Stimulated activated CD8-positive, alpha-beta memory T cell treated with anti-CD3 and anti-CD28 coated beads, Interleukin-2, amount 100 ng/mL, for 1 hour (primary cell): ENCODE measurements at places on chromosomes 12 and 14.

GRCh38 chr12:107917912-107918800, 143.7 kb downstream of the ASCL4 start:
- no peak for DNase-seq

- no peak for DNase-seq
These were observed 3.9 kb upstream of the BLOC1S1 start for GRCh38 chr12:55711786-55712553.

GRCh38 chr12:119835068-119835467, 42.1 kb downstream of the CIT start:
- DNase-seq, result no peak

- no peak for DNase-seq
These were observed 350.7 kb downstream of the C12orf50 start for GRCh38 chr12:87678453-87678852.

- no peak for DNase-seq
These were observed 24.2 kb upstream of the NT5DC3 start for GRCh38 chr12:103865151-103865730.

DNA sequence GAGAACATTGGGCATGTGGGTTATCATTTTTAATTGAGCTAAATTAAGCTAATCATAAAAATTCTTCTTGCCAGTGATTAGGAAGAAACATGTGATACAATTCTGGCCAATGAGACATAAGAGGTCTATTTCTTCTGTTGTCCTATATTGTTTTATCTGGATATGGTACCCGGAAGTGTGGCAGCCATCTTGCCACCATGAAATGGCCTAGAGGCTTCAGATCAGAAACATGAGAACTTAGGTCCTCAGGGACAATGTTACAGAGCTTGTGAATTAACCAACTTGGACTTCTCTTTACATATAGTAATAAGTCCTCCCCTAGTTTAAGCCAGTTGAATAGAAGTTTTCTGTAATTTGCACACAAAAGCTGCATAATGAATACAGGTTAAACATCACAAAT, 30.5 kb downstream of the MBIP start:
- no peak for DNase-seq

DNA sequence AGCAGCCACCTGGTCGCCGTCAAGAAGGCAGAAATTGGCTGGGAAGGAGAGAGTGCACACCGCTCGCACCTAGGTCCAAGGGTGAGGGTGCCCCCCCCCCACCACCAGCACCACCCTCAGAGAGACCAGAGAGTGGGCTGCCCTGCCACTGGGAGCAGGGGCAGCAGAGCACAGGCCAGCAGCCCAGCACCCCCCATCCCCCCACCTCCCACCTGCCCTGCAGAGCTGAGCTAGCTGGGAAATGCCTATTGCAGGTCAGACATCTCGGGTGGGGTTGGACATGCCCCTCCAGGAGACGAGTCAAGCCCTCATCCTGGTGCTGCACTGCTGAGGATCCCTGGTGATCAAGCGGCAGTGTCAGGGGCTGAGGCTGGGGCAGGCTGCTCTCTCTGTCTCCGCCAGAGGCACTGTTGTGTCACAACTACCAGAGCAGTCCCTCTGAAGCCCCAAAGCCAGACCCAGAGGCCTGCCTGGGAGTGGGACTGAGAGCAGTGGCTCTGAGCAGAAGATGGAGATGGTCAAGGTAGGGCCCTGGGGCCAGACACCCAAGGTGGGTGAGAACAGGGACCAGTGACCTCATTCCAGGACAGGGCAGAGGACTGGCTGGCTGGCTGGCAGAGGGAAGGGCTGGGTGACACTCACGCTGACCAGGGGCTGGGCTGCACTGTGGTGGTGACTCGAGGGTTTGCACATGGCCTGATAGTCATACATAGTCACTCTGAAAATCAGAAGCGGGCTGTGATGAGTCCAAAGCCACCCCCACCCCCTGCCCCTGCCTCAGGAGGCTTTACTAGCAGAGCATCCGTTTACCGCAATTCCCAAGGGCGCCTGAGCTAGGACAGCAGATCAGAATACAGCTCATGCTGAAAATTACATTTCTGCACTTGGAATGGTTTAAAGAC, 19.7 kb upstream of the LRTM2 start:
- no peak for DNase-seq

DNA sequence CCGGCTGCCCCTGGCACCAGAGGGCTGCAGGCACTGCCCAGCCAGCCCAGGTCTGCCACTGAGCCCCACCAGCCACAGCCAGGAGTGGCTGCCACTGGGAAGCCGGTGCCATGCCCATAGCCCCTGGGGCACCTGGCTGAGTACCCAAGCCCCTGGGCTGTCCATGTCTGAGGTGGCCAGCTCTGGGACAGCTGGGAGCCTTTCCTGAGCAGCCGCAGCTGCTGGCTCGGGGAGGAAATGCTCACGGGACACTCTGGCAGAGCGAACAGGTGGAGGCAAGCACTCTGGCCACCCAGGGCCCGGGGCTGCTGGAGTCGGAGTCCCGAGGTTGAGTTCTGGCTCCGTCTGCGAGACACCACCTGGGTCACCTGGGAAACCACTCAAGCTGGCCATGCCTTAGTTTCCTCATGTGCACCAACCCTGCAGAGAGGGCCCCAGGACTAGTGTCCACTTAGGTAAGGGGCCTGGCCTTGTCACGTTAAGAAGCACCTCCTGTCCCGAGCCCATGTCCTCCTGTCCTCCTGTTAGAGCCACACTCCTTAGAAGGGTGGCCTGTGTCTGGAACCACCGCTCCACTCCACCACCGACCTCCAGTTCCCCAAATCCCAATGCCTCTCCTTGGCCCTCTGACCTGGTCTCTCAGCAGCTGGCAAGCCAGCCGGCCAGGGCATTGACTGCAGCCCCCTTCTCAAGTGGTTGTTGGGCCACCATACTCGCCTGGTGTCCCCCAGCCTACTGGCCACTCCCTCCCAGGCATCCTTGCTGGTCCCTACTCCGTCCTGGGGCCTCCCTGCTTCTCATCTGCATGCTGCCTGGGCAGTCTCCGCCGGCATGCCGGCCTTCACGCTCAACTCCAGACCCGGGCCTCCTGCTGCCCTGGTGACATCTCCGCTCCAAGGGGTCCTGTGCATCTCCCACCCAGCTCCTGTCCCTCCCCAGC, 45.3 kb downstream of the BEGAIN start:
- no peak for DNase-seq

DNA sequence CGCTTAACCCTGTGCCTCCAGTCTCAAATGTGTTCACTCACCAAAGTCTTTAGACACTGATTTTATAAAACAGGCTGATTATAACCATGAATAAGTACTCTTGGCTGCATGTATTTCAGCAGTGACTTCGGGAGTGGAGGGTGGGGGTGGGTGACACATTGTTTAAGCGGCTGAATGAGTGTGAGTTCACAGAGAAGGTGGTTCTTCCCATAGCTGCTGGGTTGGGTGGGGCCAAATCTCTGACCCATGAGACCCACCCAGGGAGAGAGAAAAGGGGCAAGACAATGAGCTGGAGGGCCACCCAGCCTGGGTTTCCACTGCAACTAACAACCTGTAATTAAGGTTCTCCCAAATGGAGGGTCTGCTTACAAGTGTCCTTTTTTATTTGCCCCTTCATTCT, 96.4 kb downstream of the SYNE3 start:
- DNase-seq, result no peak

GRCh38 chr14:77752266-77752665, 8.7 kb downstream of the SNW1 start:
- DNase-seq, result no peak
